RPMI7951 (cell line): ENCODE measurements at places on chromosomes 7 and 10. TPM values are rescaled to one million over a fixed set of nuclear protein-coding genes. Genes with fewer than 3 reads are reported as not detected.
A peak's percentile ranks its signal among the peaks of the same experiment; 100 is the strongest.

GRCh38 chr7:94060752-94061151 is 56.6 kb upstream of the BET1 start:
- peak; percentile 86 for DNase-seq

GRCh38 chr10:109929501-109930219 is 6.3 kb upstream of the XPNPEP1 start:
- DNase-seq = peak; percentile 11

- DNase-seq = no peak
These were observed 558.1 kb downstream of the PTPRN2 start for GRCh38 chr7:158029509-158029908.

GRCh38 chr7:46954181-46954580 is 627.7 kb downstream of the TNS3 start:
- DNase-seq = no peak

DNA sequence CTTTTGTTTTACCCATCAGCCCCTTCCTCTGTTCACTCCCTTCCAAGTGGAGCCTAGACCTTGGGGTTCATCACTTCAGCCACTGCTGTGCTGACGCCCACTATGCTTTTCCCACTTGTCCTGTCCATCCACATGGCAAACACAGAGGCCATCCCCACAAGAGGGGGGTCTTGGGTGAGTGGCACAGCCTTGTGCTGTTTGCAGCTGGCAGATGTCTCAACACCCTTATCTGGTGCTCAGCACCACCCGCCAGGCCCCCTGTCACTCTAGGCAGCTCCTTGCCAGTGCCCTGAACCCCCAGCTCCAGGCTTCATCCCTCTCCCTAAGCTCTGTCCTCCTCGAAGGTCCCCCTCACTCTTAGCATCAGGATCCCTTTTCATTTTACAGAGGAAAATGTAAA is 13.1 kb downstream of the BLVRA start:
- no peak for DNase-seq

DNA sequence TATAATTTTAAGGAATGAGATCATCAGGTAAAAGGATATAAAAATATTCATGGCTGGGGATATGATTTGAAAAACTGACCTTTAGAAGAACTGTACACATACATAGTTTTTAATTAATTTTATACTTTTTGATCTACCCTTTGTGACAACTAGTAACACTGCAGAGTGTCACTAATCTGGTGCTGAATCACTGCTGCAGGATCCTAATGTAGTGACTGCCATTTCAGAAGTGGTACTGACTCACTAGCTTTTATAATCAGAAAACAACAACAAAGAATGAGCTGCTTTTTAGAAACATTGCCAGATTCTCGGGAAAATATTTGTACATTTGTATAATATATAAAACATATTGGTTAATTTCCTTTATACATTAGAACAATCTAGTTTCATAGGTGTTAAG is 110.4 kb downstream of the HIPK2 start:
- no peak for DNase-seq

- no peak for DNase-seq
These were observed 32.5 kb downstream of the SRRM3 start for GRCh38 chr7:76234282-76234584.

DNA sequence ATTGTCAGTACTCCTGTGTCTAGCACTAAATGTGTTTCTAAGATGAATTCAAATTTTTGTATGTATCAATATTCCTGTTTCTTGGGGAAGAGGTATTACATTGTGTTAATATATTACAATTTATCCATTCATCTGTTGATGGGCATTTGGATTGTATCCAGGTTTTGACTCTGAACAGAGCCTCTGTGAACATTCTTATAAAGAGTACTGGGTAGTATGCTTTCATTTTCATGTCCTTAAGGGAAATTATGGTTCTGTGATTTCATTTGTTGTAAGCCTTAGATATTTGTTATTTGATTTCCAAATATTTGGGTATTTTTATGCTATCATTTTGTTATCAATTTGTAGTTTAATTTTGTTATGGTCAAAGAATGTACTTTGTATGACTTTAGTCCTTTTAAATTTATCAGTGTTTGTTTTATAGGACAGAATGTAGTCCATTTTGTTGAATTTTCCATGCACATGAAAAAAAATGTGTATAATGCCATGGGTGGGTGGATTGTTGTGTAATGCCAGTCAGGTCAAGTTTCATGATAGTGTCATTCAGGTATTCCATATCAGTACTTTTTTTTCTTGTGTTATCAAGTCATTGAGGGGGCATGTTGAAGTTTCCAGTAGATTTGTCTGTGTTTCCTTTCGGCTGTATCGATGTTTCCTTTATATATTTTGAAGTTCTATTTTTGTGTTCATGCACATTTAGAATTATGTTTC is 38.4 kb downstream of the STAM start:
- peak; percentile 45 for DNase-seq

DNA sequence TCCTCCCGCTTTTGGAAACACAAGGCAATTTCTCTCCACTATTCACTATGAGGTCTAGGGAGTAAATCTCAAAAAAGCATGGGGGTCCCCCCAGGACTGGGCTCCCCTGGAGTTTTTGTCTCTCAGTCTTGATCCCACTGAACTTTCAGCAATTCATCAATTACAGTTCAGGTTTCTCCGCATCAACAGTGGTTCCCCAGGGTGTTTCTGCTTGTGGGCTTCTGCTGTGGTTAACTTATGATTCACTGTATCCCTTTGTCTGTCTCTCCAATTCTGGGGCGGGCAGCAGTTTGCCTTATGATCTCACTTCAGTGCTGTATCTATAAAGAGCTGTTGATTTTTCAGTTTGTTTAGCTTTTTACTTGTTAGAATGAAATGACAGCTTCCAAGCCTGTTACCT is 142.6 kb upstream of the CDC14C start:
- DNase-seq = peak; percentile 25

DNA sequence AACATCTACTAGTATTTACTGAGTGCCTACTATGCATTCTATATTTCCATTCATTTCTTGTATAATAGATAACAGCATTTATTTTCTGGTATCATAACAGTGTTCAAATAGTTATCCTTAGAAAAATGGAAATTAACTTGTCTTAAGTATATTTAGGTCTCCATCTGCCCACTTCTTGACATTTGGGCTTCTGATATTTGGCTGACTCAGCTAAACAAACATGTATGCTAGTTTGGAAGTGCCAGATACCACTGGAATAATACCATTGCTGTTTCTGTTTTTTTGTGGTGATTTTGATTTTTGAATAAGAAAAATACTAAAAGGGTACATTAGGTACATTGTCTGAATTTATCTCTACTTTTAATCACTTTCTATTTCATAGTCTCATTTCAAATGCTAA is 169.2 kb downstream of the ST7 start:
- DNase-seq = no peak

GRCh38 chr10:59360605-59361405 is 1.5 kb downstream of the FAM13C start:
- DNase-seq = peak; percentile 25

DNA sequence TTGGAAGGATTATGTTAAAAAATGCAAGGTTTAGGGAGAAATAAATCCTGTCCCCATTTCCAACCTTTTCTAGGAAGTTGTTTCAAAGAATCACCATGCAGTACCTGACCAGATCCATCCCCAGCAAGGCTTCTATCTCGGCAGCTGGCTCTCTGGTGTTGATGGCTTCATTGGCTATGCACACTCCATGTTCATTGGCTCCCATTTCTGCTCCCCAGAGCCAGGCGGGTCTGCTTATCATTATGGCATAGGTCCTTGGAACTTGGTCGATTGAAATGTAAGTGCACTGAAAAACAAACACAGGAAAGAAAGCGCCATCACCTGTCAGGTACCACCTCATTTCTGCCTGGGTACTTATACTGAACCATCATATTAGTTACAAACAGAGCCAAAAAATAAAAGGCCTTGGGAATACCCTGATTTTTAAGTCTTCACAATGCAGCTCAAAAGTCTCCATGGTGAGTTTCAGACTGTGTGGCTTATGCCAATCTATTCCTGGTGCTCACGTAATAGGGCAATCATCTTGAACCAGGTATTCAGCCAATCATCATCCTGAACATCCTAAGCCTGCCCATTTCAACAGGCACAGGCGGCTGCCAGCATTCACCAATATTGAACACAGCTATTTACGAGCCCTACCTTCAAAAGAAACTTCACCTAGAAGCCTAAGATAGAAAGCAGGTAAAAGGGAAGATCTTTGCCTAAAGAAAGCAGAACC is 34.4 kb downstream of the SCRN1 start:
- no peak for DNase-seq

GRCh38 chr7:132030086-132030568 is 473.7 kb upstream of the PODXL start:
- no peak for DNase-seq

- DNase-seq = no peak
These were observed 12.6 kb downstream of the BLVRA start for GRCh38 chr7:43771128-43771527.

Gene TRPV6
- total RNA-seq = not detected in 2 replicates

Gene SPDYE2B
- total RNA-seq = not detected in 2 replicates

Gene BAIAP2L1
- 7.1 and 9.4 TPM in 2 replicates for total RNA-seq
